Stimulated activated CD4-positive, alpha-beta T cell treated with anti-CD3 and anti-CD28 coated beads, Interleukin-2, amount 100 ng/mL, for 48 hours (primary cell): ENCODE measurements at places on chromosomes 7 and 10.

DNA sequence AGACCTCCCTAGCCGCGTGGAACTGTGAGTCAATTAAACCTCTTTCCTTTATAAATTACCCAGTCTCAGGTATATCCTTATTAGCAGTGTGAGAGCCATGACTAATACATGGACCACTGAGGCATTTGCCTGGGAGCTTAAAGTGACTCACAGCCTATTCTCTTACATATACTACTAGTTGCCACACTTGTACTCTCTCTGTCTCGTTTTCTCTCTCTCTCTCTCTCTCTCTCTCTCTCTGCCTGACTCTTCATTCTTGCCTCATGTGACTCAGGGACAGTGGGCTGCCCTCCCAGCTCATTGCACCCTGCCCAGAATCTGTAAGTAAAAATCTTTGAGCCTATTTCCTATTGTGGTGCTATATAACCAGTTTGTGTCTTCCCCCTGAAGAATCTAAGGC is 238.5 kb upstream of the MAGI2 start:
- DNase-seq = no peak

DNA sequence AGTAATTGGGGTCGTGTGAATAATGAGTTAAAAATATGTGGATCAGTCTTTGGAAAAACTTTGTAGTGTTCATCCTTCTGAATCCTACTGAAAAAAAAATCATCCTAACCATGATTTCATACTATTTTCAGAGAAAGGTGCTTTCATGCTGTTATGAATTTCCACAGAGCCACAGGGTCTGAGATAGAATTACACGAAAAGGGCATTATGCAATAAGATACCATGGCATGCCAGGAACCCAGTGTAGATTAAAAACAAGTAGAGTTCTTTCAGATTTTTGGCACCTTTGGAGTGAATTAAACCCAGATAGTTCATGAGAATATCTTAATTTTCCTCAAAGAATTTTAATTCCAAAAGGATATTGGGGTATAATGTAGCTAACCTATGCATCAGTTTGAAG is 47.5 kb upstream of the AGMO start:
- DNase-seq = no peak

- no peak for DNase-seq
Observed at GRCh38 chr10:82242778-82243177, 367.8 kb downstream of the NRG3 start.

DNA sequence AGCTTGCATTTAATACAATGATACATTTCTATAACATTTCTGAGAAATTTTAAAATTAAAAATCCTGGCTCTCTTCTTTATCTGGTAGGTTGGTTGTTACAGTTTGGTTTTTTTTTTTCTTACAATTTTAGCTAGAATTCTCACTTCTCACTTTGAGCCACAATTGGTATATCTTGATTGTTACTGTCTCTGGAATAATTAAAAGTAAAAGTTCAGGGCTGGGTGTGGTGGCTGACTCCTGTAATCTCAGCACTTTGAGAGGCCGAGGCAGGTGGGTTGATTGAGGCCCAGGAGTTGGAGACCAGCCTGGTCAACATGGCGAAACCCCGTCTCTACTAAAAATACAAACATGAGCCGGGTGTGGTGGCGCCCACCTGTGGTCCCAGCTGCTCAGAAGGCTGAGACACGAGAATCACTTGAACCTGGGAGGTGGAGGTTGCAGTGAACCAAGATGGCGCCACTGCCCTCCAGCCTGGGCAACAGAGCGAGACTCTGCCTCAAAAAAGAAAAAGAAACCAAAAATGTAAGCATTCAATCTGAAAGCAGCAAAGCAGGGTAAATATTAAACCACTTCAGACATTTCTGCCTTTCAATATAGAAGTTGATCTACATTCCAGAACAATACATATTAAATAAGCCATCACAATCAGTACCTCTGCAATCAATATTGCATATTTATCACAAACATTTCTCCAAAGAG is 88.6 kb upstream of the PFKP start:
- DNase-seq = no peak

GRCh38 chr10:118151461-118151860 is 104.7 kb upstream of the RAB11FIP2 start:
- no peak for DNase-seq

DNA sequence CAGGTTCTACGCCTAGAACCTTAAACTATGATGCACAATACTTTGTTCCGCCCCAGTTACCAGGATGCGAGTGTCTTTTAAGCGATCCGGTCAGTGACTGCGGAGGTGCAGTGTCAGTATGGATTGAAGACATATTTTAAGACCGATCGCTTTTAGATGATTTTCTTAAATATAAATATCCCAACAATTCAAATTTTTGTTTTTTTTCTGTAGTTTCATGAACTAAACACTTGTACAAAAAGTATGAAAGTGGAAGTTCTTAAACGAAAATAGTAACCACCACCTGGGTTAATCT is 835 bp downstream of the COMMD3 start:
- no peak for DNase-seq
